ENCODE measurements at places on chromosomes 4 and X. TPM values are rescaled to one million over a fixed set of nuclear protein-coding genes. Genes with fewer than 3 reads are reported as not detected.

Gene TMEM128
- 19.8 TPM for total RNA-seq

Gene COX7B2
- not detected for total RNA-seq

Gene CXCL13
- not detected for total RNA-seq

Gene CABS1
- 0.15 TPM for total RNA-seq
